Suppressor macrophage treated with lipopolysaccharide for 1 hour (primary cell): ENCODE measurements at places on chromosomes 1 and 21.

DNA sequence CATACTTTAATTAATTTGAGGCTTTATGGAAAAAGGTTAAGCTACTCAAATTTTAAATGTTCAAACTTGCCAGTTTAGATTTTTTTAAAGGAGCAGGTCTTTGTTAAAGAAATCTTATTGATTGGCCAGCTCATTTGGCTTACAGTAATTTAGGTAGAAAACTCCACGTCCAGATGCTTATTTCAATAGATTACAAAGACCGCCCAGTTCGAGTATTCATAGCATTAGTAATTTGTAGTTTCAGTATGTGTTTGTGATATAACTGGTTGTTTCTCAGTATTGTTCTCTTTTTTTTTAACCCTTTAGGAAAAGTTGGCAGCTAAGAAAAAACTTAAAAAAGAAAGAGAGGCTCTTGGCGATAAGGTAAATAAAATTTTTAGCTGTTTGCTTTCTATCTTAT lies 1.6 kb downstream of the RPF1 start:
- DNase-seq = no peak

DNA sequence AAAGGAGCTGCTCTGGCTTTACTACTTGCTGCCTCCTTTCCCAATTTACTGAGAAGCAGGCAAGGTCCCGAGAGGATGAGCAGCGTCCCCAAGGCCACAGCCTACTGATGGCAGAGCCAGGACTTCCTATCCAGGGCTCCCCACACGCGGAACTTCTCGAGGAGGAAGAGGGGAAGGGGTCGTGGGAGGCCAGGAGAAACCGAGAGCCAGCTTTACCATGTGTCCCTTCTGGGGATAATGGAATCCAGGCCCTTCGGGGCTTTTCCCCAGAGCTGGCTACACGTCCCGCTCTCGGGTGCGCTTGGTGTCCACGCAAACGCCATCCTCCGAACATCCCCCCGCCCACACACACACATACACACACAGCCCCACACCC lies 4.3 kb upstream of the CCN1 start:
- DNase-seq = no peak

DNA sequence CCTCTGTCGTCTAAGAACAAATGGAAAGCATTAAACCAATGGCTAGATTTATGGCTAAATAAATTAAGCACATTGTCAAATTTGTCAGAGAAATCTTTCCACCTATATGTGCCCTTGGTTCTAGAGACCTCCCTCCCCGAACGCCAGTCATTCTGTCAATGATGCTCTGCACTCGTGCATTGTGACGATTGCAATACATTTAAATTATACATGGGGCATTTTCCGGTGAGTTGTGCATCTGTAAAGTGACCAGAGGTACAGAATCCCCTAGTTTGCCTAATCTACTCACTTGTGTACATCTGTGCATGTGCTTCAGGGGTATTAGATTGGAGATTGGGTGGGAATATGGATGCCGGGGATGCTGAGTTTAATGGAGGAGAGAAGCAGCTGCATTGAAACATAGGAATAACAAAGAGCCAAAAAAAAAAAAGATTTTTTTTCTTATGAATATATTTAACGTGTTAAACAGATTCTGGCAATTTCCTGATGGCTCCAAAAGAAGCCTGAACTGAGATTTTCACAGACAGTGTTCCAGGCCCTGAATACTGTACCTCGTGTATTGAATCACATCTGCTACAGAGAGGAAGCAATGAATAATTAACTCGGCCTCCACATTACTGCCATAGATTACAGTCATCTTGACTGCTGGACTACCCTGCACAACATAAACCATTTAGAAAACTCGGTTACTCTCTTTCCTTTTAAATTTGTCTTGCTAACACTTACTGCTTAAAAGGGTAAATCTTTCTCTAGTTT lies 149.0 kb upstream of the C1orf87 start:
- DNase-seq = no peak

- DNase-seq = no peak
These were observed 4.3 kb downstream of the SKI start for GRCh38 chr1:2232255-2232915.

DNA sequence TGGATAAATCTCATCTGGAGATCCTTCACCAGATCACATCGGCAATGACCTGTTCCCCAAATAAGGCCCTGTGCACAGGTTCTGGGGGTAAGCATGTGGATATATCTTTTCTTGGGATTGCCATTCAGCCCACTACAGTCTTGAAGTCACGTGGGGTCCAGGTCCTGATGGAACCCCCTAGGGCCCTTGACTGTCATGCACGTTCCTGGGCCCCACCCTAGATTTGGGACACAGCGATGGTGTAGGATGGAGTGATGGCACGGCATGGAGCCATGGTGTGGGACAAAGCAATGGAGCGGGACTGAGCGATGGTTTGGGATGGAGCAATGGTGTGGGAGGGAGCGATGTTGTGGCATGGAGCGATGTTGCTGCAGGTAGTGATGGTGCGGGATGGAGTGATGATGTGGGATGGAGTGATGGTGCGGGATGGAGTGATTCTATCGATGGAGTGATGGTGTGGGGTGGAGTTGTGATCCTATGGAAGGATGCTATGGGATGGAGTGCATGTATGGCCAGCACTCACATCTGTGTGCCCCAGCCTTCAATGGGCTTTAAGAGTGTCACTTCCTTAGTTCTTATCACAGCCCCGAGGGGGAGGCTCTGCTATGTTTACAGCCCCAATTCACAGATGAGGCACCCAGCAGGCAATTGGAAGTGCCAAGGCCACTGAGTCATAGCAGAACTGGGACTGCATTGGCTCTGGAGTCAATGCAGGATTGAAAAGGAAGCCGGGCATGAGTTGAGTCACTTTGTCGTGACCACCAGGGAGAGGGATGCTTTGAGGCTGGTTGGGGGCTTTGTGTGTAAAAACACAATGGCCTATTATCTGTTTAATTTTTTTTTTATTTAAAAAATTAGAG lies 97.0 kb upstream of the C1orf174 start:
- no peak for DNase-seq

DNA sequence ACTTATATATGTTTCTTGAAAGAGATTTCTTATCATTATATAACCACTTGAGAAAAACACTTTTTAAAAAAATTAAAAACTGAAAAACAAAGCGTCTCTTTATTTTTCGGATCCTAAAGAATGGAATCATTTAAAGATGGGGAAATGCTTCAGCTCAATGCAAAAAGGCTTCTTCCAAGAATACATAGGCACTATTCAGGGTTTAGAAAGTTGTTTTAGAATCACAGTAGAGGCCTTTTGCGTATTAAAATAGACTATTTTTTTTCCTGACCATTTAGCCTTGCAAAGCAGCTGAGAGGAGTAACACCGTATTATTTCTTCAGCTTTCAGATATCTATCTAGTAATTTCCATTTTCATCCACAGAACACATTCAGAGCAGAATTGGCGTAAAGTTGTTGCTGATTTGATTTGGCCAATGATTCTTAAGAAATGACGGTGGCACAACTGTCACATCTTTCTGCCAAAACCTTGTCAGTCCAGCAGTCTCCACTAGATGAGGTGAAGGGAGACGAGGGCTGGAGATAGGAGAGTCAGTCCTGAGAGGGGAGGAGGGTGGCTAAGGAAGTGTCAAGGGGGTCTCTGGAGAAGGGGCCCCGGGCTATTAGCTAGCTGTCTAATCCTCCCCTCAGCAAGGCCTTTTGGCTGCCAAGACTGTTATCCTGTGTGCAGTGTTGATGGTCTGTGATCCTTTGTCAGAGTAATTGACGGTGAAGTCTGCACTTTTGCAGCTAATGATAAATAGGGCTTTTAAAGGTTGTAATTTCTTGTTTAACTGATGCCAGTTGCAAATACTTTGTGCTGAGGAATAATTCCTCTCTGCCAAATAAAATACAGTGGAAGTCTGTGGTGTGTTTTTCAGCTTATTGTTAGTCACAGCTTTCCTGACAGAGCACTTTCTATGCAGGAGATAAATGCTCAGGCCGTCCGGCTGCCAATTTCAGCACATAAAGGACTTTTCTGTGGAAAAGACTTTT lies 34.7 kb downstream of the PRRX1 start:
- no peak for DNase-seq

GRCh38 chr1:244221991-244222390 lies 170.9 kb downstream of the ZBTB18 start:
- no peak for DNase-seq

DNA sequence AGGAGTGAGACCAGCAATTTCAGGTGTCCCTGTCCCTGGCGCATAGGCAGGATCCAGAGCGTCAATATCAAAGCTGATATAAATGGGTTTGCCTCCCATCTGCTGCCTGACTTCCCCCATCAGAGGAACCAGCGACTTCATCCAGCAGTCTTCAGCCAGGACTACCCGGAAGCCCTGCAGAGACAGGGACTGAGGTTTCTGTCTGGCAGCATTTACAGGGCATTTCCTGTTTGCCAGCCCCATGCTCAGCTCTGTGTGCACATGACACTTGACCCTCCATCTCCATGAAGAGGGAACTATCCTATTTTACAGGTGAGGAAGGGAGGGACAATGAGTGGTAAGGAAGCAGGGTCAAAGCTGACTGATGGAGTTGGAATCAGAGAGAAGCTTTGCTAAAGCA lies 7.2 kb downstream of the AGMAT start:
- no peak for DNase-seq

DNA sequence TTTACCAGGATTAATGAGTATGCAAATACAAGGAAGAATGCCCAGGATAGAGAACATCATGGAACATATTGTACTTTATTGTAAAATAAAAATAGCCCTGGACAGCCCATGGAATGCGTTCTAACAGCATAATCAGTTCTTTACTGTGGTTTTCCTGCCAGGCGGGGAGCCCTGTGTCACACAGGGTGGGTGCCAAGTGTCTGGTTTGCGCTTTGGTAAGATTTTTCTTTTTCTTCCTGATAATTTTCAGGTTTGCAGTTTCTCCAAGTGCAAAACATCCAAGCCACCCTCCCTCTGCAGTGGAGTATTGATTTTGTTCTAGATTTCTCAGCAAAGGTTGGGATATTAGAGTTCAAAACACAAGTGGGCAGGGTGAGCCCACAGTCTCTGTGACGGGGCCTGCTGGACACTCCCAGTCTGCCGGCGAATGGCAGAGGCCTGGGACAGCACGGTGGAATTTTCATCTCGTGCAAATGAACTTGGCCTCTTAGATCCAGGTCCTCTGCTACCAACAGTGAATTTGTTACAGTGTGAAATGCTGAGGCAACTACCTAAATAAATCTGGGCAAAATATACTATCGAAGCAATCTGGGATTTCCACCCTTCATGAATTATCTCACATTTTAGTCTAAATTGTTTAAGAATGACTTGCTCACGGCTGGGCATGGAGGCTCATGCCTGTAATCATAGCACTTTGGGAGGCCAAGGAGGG lies 15.6 kb upstream of the KCNJ15 start:
- DNase-seq = no peak

- peak; percentile 17 for DNase-seq
These were observed 25.5 kb downstream of the UTS2 start for GRCh38 chr1:7827126-7827955.

GRCh38 chr21:35191754-35192153 lies 142.7 kb upstream of the RUNX1 start:
- no peak for DNase-seq

DNA sequence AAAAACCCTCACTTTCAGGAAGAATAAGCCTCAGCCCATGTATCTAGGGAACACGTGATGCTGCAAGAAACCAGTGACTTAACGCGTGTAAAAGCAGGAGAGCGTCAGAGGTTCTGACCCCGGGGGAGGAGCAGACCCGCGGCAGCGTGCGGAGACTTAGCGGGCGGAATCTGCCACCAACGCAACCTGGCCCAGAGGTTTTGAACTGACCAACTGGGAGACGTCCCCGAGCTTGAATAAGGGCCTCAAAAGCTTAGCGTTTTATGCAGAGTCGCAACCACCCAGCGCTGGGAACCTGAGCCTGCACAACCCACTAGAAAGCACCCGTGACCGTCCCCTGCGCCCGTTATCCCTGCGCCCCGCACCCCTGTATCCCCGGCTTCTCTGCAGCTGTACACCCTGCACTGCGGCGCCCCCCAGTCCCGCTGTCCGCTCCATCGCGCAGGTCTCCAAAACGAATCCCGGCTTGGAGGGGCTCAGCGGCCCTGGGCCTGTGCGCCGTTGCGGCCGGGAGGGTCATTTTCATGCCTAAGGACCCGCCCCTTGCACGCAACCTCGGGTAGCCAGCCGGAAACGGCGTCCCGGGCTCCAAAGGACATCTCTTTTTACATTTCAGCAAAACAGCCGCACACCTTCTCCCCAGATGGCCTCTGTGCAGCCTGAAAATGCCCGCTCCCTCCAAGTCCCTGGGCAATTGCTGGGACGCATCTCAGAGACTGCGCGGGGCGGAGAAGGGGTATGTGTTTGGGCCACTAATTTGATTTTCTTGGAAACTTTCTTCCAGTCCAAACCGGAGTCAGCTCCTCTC lies 29.4 kb upstream of the TRIM17 start:
- peak; percentile 93 for DNase-seq

DNA sequence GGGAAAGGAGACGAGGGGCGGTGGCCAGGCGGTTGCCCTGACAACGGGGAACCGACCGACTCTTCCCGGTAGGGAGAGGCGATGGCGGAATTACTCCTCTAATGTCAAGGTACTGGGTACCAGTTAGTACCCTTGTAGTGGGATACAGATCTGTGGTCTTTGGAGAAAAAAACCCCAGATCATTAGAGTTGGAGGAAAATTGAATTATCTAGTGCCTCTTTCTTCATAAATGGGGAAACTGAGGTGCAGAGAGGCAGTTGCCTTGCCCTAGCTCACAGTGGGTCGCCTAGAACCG lies 545 bp upstream of the PEF1 start:
- no peak for DNase-seq

DNA sequence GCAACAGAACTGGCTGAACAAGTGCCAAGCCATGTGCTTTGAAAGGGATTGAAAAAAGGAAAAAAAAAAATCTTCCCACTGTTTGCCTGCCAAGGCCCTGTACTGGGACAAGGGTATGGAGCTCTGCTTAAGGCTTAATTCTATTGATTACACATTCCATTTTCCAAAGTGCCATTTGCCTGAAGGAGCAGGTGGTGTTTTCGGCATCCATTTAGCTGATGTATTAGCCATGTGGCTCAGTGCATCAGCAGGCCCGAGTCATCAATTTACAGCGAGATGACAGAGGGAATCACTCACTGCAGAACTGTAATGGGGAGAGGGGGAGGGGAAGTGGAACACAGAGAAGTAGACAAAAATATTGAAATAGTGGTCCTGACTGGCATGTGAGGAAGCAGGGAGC lies 144.2 kb upstream of the BEND5 start:
- DNase-seq = no peak

DNA sequence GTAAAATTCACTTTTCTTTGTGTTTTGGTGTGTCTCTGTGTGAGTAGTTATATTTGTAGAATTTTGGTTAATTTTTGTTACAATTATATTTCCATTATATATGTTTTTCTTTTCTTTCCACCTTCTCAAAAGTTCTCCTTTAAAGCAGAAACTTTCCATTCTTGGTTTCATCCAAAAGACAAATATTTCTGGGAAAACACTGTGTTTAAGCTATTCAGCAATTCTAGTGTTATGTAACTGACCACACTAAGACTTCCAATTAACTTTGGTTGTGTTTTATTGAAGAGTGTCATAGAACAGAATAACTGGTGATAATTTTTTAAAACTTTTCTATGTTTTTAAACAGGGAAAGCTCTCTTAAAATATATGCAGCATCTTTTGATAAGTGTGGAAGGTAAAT lies 13.6 kb upstream of the RGL1 start:
- DNase-seq = no peak

- DNase-seq = no peak
These were observed 9.9 kb downstream of the CD160 start for GRCh38 chr1:145729196-145729595.

GRCh38 chr1:202852163-202852904 lies 36.6 kb downstream of the RABIF start:
- peak; percentile 65 for DNase-seq
